Activated naive CD4-positive, alpha-beta T cell treated with anti-CD3 and anti-CD28 coated beads for 36 hours (primary cell): ENCODE measurements at places on chromosomes 4 and X. TPM values are rescaled to one million over a fixed set of nuclear protein-coding genes. Genes with fewer than 3 reads are reported as not detected.

GPR78 gene
- total RNA-seq: not detected

CPZ gene
- not detected for total RNA-seq

STOX2 gene
- total RNA-seq: not detected

CCDC110 gene
- 0.25 TPM for total RNA-seq

FGF5 gene
- total RNA-seq: not detected

GRCh38 chrX:123906557-123907316 lies 46.9 kb downstream of the XIAP start:
- no peak for DNase-seq
- no peaks in the 10 kb centered on the region for H3K27me3 ChIP-seq
- no peak overlapping the region for H3K4me3 ChIP-seq
- no peak overlapping the region for H3K27ac ChIP-seq
- H3K4me1 ChIP-seq: peaks cover 9% of the 10 kb centered on the region

GRCh38 chrX:10198254-10198653 lies 41.5 kb downstream of the CLCN4 start:
- H3K4me3 ChIP-seq: no peak overlapping the region
- DNase-seq: no peak
- no peaks in the 10 kb centered on the region for H3K36me3 ChIP-seq
- no peak overlapping the region for H3K27ac ChIP-seq

DNA sequence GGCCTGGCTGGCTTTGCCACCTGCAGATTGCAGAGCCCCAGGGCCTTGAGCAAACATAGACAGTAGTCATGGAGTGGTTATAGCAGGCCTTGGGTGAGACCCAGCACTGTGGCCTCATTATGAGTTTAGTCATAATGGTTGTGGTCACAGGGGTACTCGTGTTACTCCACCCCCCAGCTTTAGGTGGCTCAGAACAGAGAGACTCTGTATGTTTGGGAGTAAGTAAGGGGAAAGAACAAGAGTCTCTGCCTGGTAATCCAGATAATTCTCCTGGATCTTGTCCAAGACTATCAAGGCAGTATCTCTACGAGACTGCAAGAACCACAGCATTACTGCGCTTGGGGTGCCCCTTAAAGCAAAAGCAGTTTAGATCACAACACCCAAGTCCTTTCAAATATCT lies 62.3 kb upstream of the SCRG1 start:
- H3K4me3 ChIP-seq: no peak overlapping the region
- no peak for DNase-seq
- no peaks in the 10 kb centered on the region for H3K36me3 ChIP-seq
- H3K27me3 ChIP-seq: no peaks in the 10 kb centered on the region

- H3K4me1 ChIP-seq: no peaks in the 10 kb centered on the region
- H3K36me3 ChIP-seq: no peaks in the 10 kb centered on the region
These were observed 358.4 kb downstream of the PPP3CA start for GRCh38 chr4:100988876-100989275.

DNA sequence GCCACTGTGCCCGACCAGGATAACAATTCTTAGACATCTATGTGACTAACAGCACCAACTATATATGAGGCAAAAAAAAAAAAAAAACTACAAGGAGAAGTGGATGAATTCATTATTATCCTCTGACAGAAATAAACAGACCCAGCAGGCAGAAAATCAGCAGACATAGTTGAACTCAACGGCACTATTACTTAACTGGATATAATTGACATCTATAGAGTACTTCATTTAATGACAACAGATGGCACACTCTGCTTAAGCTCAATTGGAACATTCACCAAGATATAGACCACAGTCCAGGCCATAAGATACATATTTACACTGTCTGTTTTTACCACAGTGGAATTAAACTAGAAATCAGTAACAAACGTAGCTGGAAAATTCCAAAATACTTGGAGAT lies 13.3 kb downstream of the CLDN22 start:
- no peak overlapping the region for H3K4me3 ChIP-seq
- H3K27ac ChIP-seq: no peak overlapping the region
- H3K4me1 ChIP-seq: no peaks in the 10 kb centered on the region
- no peak for DNase-seq

DNA sequence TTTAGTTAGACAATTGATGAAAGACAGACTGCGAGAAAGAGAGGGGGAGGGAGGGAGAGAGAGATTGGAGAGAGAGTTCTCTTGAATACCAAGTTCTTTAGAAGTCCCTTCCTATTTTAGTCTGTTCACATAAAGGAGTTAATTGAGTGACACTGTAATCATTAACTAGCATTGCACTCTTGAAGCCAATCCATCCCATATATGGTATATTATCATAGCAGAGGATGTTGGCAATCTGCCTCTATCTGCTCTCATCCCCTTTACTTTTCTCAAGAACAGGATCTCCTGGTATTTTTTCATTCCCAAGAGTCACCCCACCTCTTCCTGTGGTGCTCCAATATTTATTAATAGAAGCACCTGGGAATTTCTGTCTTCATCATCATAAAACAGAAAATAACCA lies 959.6 kb upstream of the NDST4 start:
- H3K27me3 ChIP-seq: no peaks in the 10 kb centered on the region
- no peaks in the 10 kb centered on the region for H3K4me1 ChIP-seq
- no peak overlapping the region for H3K27ac ChIP-seq
- H3K36me3 ChIP-seq: no peaks in the 10 kb centered on the region
